ENCODE measurements at places on chromosomes 2 and 18.

- DNase-seq: peak; percentile 57
These were observed 162.0 kb downstream of the LTBP1 start for GRCh38 chr2:33108483-33109443.

GRCh38 chr2:46383784-46384456 lies 86.7 kb downstream of the EPAS1 start:
- no peak for DNase-seq

DNA sequence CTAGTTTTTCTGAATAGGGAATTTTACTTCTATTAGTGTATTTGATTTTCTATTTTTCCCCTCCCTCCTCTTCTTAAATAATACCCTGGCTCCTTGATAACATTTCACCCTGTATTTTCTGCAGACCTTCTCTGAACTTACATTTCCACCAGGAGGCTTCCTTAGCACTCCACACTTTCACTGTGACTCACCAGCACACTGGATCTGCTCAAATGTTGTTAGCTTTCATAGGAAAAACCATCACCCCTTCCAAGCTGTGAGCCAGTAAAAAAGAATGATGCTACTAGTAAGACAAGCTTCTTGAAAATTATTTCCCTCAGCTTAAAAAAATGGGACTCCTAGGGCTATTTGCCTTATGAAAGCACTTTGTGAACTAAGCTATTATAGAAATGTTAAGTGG lies 16.1 kb downstream of the SUPT7L start:
- DNase-seq: no peak

- no peak for DNase-seq
These were observed 107.6 kb downstream of the PRPF40A start for GRCh38 chr2:152609699-152610098.

Data from fibroblast of skin of scalp (primary cell).